Activated CD8-positive, alpha-beta memory T cell treated with anti-CD3 and anti-CD28 coated beads for 48 hours (primary cell): ENCODE measurements at places on chromosomes 1 and 21.

GRCh38 chr21:46425571-46425970, 33.1 kb upstream of the DIP2A start:
- peak; percentile 43 for DNase-seq

GRCh38 chr1:204201348-204202040, 5.2 kb upstream of the KISS1 start:
- no peak for DNase-seq

- no peak for DNase-seq
These were observed 231.2 kb upstream of the LYPLAL1 start for GRCh38 chr1:218942431-218942830.

DNA sequence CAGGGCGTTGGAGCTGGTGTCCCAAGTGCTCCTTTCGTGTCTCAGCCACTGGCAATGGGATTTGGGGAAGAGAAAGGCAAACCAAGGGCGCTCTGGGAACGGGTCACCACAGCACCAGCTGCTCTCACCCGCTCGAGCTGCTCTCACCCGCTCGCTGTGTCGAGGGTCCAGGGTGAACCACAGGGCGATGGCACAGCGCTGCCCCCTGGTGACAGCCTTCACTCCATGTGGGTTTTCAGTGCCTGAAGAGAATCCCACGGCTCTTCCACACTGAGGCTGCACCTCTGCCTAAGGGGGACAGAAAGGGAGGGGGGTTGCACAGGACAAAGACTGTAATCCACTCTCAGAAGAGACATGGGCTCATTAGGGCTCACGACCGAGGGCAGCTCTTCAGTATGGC, 7.1 kb upstream of the CLDN19 start:
- DNase-seq = no peak

DNA sequence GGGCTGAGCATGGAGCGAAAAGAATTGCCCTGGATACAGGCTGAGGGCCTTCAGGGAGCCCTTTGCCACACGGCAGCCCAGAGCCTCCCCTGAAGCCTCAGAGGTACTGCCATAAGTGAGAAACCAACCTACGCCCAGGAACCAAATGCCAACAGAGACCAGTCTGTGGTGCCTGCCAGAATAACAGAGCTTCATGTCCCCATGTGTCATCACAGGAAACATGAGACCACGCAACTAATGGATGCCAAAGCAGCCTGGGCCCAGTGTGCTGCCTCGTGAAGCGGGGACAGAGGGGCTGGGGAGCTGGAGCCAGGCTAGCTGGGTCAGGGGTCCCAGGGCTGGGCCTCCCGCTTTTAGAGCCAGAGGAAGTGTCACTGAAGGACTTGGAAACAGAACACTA, 18.7 kb upstream of the STUM start:
- no peak for DNase-seq

DNA sequence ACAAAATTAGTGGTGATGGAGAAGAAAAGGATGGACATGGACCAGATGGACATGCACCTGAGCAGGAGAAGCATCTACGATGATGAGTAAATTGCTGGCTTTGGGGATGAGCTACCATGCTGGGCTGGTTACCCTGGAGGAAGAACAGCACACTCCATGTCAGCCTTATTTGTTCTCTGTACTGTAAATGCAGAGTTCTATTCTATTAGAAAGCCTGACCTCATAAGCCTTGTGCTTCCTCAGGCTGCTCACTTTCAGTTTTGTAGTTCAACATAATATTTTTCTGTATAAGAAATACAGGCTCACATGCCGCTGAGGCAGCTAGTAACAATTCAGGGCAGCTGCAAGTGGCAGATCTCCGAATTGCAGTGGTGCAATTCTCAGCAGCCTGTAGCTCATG, 249.6 kb downstream of the PLA2G4A start:
- DNase-seq = no peak

- DNase-seq = no peak
These were observed 134.7 kb downstream of the DMRTB1 start for GRCh38 chr1:53593758-53594380.

DNA sequence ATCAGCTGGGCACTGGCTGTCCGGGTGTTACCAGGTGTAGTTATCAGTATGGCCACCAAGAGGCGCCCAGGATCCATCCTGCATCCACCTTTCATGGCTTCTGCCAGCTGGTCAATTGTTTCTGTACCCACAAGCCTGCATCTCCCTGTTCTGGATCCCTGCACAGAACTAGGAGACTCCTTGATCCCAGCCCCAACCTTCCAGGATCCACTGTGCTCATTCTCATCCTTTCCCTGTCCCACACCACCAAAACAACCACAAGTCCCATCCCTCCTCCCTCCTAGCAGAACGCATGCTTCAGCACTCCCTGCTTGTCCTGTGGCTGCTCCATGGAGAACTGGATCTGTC, 27.2 kb upstream of the FOXE3 start:
- DNase-seq = no peak

- peak; percentile 51 for DNase-seq
These were observed at the start of gene PLEKHO1 for GRCh38 chr1:150149271-150150132. PLEKHO1 (plus strand) TSS chr1:150149916; CDS start chr1:150150258, 342 bp downstream.

DNA sequence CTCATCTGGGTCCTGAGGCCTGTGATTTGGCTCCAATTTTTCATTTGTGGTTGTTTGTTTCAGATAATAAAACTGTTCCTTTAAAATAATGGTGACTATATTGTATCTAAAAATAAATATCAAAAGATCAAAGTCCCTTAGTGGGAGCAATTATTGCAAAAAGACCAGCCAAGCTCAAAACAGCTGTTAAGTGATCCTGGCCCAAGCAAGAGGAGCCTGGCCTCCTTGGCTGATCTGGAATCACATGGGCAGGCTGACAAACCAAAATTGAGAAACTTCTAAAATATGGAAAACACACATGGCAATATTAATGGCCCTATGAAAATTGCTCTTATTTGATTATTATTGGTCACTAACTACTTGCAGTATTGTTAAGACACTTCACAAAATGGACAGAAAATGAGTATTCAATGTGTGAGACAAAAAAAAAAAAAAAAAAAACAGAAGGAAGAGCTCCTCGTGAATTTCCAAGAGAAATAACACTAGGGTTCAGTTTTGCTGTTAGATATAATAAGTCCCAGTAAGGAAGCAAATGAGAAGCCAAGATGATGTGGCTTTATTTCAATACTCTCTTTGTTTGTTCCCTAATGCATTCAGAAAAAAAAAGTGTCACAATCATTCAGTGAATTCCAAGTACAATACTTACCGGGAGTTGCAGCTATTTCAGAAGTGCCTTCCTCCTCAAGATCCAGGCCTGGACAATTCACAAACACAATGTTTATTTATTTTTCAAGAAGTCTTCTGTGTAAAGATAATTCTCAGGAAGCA, 105.1 kb downstream of the SEC16B start:
- DNase-seq = no peak

- no peak for DNase-seq
These were observed 134.2 kb upstream of the FGGY start for GRCh38 chr1:59162665-59163064.

DNA sequence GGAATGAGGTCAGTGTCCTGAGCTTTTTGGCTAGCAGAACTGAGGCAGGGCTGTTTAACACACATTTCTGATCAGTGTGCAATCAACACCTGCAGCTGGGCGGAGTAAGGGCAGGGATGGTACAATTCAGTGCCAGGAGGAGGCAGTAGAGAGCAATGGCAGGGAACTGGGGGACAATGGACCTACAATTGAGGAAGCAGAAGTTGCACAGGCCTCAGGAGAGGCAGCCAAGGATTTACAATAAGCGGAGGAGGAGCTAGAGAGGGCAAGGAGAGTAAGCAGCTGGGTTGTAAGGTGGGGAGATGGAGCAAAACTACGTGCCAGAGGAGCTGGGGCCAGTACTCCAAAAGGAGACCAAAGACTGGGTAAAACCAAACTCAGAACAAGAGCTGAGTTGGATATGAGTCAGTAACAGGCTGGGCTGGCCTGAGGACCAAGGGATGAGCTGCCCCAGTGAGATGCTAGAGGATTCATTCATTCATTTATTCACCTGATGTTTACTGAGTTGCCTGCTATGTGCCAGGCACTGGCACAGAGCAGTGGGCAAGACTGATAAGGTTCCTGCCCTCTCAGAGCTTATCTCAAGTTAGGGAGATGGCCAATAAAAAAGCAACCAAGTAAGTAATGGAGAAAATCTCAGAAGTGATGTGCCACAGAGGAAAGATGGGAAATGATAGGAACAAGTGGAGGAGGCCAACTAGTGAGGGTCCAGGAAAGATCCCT, 10.4 kb upstream of the GALE start:
- DNase-seq = no peak

DNA sequence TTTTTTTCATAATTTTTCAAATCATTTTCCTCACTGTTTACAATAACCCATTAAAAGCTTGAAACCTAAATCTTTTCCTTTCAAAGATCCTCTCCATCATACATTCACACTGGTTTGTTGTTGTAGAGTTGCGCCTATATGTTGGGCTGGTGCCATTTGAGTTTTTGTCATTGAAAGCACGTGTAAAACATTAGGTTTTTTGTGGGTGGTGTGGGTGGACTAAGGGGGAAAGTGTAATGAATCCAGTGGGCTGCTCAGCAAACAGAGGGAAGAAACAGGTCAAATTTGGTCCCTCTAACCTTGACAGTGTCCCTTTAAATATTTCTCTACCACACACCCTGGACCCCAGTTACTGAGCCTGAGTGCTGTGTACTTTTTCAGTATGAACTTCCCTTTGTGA, 46.8 kb downstream of the KDM1A start:
- DNase-seq = no peak

DNA sequence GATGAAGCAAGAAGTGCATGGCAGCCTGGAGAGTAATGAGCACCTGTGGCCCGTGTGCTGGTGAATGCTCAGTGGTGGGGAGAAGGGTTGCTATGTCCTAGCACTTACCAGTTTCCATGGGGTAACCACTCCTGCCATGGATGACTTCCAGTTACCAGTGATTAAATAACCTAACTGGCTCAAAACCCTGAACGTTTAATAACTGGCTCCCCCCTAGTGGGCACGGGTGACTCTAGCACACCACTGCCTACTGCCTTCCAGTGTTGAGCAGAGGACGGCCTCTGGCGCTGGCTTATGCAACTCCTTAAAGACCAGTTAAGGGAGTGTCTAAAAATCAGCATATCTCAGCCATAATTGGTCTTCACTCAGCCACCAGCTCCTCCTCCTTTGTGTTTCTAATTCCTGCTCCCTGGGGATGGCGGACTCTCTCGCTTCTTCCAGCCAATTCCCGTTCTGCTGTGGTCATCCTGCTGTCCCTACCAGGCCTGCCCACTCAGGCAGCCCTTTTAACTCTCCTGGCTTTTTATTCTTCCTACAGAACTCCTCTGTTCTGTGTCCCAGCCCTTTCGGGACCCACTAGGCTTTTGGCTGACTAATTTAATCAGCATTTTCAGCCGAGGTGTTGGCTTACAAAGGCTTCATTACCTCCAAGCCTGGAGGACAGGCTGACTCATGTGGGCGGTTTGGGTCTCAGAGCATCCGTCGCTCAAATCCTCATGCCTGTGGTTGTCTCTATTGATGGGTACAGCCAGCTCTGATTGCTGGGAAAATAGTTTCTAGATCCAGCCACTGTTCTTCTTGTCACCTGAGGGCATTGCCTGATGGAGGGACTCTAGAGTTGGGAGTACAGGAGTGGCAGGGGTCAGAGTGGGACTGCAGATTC, 332.4 kb downstream of the CAMTA1 start:
- no peak for DNase-seq

DNA sequence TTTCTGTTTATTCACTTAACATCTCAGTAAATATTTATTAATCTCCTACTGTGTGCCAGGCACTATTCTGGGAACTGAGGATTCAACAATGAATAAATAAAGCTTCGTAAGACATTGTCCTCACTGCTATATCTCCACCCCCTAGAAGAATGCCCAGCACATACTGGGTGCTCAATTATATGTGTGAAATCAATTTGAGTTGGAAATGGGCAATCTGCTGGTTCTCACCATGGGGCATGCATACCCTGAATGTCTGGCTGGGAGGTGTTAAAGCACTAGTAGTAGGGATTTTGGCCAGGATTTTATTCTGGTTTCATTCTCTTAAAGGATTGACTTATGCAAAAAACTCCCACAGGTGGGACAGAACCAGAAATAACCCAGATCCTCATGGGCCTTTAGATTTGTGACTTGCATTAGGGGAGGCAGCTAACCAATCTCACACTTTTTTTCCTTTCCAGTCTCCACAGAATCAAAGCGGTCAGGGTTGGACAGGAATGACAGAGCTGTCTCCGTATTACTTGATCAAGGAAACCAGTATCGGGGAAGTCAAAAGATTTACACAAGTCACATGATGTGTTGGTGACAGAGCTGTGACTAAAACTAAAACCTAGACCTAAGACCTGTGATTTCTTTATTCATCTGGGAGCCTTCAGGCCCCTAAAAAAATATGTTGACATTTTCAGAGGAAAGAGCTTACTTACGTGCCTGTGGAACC, 12.8 kb downstream of the GFI1 start:
- no peak for DNase-seq

GRCh38 chr21:24729568-24729967, 877.7 kb downstream of the MRPL39 start:
- DNase-seq = no peak

GRCh38 chr1:22861764-22862440, 110.8 kb downstream of the LACTBL1 start:
- no peak for DNase-seq

DNA sequence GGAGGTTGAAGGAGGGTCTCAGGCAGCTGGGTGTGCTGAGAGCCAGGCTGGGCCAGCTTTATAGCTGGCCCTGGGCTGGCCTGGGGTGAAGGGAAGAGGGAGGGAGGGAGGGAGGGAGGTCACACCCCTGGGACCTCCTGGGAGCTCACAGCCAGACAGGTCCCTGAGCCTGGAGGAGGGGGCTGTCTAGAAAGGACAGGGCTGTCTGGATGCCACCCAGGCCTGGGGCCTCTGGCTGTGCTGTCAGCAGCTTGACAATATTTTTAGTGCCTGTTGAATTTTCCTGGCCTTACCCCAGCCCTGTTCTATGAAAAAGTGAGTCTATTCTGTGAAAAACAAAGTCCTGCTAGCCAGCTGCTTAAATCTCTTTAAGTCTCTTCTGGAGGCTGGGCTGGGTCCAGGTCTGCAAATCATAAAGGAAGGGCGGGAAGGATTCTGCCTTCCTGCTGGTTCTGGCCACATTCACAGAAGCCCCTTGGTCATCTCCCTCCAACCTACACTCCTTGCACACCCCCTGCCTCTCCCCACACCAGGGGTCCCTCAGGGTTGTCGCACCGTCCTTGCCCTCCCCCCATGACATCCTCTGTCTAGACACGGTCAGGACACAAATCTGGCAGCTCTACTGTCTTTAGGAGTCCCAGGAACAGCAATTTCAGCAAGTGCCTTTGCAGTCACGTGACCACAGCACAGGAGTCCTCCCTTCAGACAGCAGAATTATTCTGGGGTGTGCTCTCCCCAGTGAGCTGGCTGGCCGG, at the start of gene LEFTY2:
Gene LEFTY2 (minus strand): TSS at position 34 of the 755 bp plus-strand sequence. CDS start 80 bp downstream, outside the sequence.
- no peak for DNase-seq

DNA sequence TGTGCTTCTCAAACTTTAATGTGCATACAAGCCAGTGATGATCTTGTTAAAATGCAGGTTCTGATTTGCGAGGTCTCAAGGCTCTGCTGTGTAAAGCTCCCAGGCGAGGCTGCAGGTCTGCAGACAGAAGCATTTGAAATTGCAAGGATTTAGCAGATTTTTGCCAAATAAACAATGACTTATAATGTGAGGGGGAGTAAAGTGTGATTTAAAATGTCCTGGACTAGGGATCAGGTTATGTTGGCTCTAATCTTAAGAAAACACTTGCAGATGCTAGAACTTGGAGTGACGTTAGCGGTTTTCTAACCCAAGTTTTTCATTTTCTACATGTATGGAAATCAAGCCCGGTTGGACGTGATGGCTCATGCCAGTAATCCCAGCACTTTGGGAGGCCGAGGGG, 16.2 kb upstream of the ACTN2 start:
- DNase-seq = no peak
